Islet precursor cell (in vitro differentiated cells): ENCODE measurements at places on chromosomes 16 and 17.

DNA sequence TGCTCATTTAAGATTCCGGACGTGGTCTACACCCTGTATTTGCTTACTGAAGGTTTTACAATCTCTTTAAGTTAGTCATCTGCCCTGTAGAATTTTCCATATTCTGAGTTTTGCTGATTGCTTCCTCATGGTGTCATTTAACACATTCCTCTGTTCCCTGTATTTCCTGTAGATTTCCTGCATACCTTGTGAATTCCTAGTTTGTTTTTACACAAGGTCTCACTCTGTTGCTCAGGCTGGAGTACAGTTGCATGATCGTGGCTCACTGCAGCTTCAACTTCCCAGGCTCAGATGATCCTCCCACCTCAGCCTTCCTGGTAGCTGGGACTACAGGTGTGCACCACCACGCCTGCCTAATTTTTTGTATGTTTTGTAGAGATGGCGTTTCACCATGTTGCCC lies 66.8 kb downstream of the CMIP start:
- DNase-seq: no peak

- peak; percentile 72 for DNase-seq
These were observed 86.7 kb downstream of the ZFHX3 start for GRCh38 chr16:72961115-72961832.

GRCh38 chr16:21172650-21173049 lies 14.2 kb downstream of the LDAF1 start:
- DNase-seq: no peak

DNA sequence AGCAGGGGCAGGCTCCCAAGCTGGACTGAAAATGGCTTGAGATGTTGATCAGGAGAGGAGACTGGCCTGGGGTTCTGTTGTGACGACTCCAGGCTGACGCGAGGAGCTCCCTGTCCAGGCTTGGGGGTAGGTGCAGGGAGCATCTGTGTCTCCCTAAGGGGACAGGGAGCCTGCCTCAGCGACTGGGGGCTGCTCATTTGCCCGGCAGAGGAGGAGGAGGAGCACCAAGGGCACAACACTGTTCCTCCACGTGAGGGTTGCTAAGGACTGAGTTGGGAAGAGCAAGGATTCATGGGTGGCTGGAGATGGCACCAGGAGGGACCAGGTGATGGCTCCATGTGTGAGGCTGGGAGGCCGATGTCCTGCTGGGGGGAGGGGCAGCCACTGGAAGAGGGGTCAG lies 53.3 kb downstream of the USP22 start:
- no peak for DNase-seq

GRCh38 chr17:73985466-73986015 lies 217.9 kb upstream of the RPL38 start:
- DNase-seq: no peak

DNA sequence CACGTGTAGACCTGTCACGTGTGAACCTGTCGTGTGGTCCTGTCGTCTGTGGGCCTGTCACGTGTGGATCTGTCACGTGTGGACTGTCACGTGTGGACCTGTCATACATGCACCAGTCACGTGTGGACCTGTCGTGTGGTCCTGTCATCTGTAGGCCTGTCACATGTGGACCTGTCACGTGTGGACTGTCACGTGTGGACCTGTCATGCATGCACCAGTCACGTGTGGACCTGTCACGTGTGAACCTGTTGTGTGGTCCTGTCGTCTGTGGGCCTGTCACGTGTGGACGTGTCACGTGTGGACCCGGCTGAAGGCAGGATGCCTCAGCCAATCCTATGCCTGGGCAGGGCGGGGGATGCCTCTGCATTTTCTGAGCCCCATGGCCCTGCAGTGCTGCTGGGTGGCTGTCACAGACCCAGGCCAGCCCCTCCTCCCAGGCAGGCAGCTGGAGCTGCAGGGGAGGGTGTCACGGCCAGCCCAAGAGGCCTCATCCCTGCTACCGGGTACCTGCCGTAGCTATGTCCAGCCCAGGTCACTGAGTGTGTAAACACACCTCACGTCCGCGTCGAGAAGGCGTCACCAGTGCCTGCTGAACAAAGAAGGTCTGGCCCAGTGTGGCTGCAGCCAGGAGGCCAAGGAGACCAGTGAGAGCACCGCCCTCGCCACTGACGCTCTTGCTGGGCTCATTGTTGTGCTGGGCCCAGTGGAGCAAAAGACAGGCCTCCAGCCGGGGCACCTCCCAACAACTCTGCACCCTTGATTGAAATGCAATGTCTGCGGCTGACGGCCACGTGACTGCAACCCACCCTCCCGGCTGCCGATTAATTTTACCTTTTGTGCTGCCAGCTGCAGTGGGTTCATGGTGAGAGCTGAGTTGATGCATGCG lies 18.6 kb upstream of the ACSF3 start:
- DNase-seq: no peak

GRCh38 chr16:10497132-10498101 lies 83.0 kb downstream of the EMP2 start:
- DNase-seq: peak; percentile 76

- peak; percentile 73 for DNase-seq
These were observed 128.7 kb downstream of the RPTOR start for GRCh38 chr17:80673152-80673920.

GRCh38 chr16:56988948-56989945 lies at the start of gene NLRC5:
NLRC5 (plus strand) TSS chr16:56989557; CDS start chr16:57020713, 31,156 bp downstream.
- peak; percentile 83 for DNase-seq

- no peak for DNase-seq
These were observed 86.7 kb upstream of the RCVRN start for GRCh38 chr17:9991796-9992195.

DNA sequence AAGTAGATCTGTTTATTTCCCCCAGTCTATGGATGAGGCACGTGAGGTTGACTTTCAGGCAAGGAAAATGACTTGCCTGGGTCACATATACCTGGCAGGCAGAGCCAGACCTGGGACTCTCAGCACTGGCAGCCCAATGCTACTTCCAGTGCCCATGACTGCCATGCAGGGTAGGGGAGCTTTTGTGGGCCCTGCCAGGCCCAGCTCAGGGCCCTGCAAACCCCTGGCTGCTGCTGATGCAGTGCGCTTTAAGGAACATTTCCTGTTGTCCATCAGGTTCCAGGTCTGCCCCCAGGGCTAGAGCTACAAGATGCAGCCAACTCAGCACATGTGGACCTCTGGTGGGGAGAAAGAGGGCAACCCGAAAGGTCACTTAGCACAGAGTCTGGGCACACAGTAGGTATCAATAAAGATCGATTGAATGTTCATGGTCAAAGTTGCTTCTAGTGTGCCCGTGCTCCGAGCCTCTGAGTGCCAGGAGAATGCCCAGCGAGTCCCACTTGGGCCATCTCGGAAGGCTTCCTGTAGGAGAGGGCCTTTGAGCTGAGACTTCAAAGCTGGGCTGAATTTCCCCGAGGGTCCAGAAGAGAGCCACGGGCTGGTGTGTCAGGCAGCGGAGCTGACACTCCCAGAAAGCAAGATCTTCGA lies 513 bp upstream of the TBX21 start:
- DNase-seq: peak; percentile 74

- no peak for DNase-seq
These were observed 66.9 kb downstream of the COPRS start for GRCh38 chr17:31792007-31792585.

- no peak for DNase-seq
These were observed 197.2 kb upstream of the CHMP6 start for GRCh38 chr17:80794281-80795089.

GRCh38 chr17:10172241-10172741 lies 26.1 kb downstream of the GAS7 start:
- peak; percentile 96 for DNase-seq

- DNase-seq: peak; percentile 91
These were observed 4.3 kb upstream of the NAGLU start for GRCh38 chr17:42531455-42532354.

DNA sequence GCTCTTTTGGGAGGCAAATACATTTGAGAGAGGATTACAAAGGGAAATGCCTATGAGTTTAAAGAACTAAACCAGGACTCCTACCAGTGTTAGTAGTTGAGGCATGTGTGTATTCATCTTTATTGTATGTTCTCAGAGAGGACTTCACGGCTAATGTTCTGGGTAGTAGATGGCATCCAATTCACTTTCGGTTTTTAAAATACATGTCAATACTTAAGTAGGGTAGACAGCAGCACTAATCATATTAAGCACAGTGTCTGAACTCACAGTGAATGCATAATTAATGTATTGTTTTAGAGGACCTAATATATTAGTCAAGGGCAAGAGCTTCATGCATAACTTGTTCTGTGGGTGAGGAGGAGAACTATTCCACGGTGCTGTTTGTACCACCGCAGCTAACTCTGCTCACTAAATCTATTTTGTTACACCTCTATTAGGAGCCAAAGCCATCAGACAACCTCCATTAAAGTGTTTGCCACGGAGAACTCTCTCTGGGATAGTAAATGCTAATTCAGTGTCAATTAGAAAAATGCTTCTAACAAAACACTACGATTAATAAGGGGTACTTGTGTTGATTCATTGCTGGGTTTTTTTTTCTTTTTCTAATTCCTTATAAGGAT lies 56.3 kb downstream of the COX10 start:
- no peak for DNase-seq

GRCh38 chr17:77400445-77400870 lies 259.7 kb downstream of the SEC14L1 start:
- DNase-seq: peak; percentile 87

DNA sequence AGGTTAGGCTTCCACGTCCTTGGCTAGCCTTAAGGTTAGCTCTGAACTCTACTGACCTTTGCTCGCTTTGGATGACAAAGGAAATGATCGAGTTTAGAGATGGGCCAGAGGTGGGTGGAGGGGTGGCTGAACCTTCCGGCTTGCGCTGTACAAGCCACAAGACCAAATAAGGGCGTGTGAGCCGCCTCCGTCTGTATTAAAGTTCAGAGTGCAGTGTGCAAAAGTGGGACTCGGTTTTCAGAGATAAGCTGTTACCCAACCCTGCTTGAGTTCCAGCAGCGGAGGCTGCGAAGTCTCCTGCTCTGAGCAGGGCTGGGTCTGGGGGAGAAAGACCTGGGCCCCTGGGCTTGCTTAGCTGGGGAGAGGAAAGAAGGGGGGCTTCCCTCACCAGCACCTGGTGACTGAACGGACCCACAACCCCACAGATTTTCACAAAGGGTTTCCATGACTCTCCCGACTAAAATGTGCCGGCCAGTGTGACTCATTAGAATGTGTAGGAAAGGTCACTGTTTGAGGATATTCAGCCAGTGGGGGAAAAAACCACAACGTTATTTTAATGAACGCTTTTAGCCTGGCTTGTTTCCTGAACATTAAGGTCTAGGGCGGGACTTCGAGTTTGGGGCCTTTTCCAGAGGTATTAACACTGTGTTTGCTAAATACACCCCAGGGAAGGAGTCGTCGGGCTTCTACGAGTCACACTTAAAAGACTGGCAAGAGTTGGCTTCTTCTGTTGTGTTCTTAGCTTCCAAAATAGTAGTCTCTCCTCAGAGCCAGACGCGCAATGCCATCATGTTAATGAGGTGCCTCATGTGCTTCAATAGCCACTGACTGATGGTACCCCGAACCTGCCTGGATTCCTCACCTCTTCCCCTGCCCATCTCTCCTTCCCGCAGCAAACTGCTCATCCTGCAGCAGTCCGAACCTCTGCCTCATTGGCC lies 67.0 kb downstream of the CENPV start:
- DNase-seq: peak; percentile 99
